GM20000 (cell line): ENCODE measurements at places on chromosomes 5 and 9.

GRCh38 chr5:172322028-172322965 lies 38.7 kb upstream of the UBTD2 start:
- peak; percentile 41 for DNase-seq

- DNase-seq = peak; percentile 85
Observed at GRCh38 chr9:128902351-128903078, 18.3 kb upstream of the PHYHD1 start.

DNA sequence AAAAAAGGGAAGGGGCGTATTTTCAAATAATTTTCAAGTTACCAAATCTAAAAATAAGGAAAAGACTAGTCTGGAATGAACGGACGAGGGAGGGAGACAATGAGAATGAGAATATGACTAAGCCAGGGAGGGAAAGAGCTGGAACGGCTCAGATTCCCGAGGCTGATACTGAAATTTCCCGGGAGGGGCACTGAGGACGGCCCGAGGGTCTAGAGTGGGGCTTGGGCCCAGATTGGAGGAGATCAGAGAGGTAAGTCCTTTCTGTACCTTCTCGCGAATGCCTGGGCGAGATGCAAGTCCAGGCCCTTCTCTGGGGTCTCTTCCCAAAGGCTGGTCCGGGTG lies 3.4 kb upstream of the CCIN start:
- no peak for DNase-seq

- DNase-seq = no peak
Observed at GRCh38 chr5:140111859-140112551, 1.9 kb upstream of the PURA start.

DNA sequence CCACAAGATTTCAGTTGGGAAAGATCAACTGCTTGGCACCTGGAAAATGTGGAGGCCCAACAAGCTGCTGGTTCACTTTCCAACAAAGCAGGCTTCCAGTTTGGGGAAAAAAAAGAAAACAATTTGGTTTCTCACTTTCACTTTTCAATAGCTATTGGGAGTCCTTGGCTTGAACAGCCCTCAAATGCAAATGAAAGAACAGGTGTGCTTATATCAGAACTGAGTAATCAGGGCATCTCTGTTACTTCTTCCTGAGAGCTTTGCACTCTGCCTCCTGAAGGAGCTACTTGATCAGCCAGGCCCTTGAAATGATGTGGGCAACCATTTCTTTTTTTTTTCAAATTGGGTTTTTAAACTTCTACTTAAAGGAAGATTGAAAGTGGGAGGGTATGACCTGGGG lies 73.5 kb downstream of the MFAP3 start:
- DNase-seq = peak; percentile 18

DNA sequence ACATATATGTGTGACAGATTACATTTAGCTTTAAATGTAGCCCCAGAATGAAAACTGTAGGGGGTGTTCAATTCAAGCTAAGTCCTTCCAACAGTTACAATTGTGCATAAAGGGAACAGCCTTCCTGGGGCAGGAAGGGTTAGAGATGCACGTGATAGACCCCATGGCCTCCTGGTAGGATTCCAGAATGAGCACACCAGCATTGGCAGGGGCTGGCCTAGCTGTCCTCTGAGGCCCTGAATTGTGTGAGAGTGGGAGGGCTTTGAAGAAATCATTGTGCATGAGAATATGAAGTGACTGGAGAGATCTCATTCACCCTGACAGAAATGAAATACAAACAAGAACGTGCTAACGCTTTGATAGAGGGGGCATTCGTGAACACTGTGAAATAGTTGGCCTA lies 663.8 kb upstream of the KLF4 start:
- DNase-seq = no peak
